C1 segment of cervical spinal cord (tissue), 14 donors: ENCODE measurements at places on chromosomes 7 and 10.

GRCh38 chr7:30713392-30713791 lies 31.1 kb upstream of the CRHR2 start:
- no peak for DNase-seq

- DNase-seq = no peak
These were observed 33.3 kb downstream of the GNA12 start for GRCh38 chr7:2810682-2811415.

DNA sequence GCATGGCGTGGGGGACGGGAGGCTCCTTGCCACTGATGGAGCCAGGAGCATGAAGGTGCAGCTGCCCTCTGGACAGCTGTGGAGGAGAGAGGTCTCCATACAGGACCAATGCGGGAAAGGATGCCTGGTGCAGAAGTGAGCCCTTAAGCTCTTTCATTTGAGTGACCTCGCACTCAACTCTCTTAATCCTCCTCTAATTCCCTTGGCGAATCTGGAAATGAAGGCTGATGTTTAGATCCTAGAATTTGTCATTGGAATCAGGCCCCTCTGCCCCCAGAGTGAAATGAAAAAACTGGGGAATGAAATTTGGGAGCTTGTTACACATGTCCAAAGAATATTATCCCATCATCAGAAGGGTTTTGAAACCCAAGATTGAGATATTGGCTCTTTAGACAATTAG lies 639.5 kb downstream of the LRMDA start:
- no peak for DNase-seq

GRCh38 chr7:76294344-76295024 lies 8.0 kb upstream of the HSPB1 start:
- peak; percentile 98 for DNase-seq

DNA sequence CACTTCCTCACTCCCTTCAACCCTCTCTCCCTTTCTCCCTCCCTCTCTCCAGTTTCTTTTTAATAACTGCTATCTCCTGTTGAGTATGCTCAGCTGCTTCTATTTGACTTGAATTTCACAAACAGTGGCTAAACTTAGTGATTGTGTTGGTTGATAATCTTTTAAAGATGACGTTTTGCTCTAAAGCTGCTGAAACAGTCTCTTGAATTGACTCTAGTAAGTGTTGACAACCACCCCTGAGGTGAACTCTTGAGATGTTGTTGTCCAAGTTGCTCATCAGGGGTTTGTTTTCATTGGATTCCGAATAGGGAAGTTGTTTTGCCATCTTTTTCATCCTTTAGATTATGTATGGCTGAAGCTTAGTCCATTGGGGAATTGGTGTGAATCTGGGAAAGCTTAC lies 176.2 kb downstream of the TWIST1 start:
- no peak for DNase-seq

DNA sequence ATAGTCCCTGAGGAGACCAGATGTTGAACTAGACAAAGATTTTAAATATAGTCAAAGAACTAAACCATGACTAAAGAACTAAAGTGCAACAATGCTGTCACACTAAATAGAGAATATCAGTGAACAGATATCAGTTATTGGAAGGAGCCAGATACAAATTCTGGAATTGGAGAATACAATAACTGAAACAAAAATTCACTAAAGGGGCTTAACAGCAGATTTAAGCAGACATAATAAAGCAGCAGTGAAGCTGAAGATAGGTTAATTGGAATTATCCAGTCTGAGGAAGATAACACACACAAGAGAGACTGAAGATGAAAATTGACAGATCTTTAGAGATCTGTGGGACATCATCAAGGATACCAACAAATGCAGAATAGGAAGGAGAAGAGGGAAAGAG lies 10.4 kb downstream of the KPNA7 start:
- DNase-seq = no peak

GRCh38 chr7:17937506-17938120 lies 2.7 kb downstream of the SNX13 start:
- DNase-seq = no peak

DNA sequence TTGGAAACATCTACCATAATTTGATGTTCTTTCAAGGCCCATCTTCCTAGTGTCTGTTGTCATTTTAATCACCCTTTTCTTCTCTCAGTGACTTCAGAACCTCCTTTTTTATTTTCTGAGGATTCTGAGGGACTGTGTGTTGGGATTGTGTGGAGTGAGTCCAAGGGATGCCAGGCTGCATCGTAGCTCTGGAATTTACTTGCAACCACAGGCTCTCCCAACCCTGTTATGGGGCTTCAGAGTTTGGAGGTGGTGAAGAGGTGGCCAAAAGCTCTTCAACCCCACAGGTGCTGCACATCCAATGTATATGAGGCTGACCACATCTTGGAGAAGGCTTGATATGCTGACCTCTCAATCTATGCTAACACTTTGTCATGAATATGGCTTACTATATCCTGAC lies 79.5 kb upstream of the GPR141 start:
- no peak for DNase-seq
